Endodermal cell (in vitro differentiated cells): ENCODE measurements at places on chromosomes 6 and 20.

DNA sequence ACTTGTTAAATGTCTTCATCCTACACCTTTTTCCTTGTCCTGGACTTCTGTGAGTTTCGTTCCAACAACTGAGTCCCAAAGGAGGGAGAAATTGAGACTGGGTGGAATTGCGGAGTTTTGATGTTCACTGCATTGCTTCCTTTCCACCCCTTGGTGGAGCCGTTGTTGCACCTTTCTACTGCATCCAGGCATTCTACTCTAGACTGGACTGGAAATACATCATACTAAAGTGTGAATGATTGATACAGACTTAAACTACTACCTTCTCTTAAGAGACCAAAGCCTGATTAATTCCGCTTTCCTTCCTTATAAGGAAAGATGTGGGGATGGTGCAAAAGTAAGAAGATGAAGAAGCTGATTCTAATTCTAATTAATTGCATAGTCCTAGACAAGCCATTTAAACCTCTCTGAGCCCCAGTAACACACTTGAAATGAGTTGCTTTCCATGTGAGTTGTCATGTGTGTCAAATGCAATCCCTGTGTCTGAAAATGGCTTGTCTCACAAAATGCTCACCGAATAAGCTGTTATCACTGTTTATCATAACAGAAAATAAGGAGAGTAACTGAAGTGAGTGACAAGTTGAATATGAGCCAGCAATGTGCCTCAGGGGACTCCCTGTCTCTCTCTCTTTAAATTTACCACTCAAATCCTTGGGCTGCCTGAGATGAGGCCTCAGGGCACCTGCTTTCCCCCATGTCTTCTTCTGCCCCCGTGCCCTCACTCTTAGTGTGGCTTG lies 338.3 kb upstream of the CHD6 start:
- no peak overlapping the region for H3K4me3 ChIP-seq
- peak; percentile 53 for DNase-seq
- H3K36me3 ChIP-seq: no peaks in the 10 kb centered on the region
- H3K4me1 ChIP-seq: no peaks in the 10 kb centered on the region
- no peaks in the 10 kb centered on the region for H3K27me3 ChIP-seq

GRCh38 chr6:107244082-107244741 lies 128.9 kb upstream of the BEND3 start:
- DNase-seq: no peak
- no peaks in the 10 kb centered on the region for H3K4me1 ChIP-seq
- H3K4me3 ChIP-seq: no peak overlapping the region
- no peak overlapping the region for H3K27ac ChIP-seq
- no peaks in the 10 kb centered on the region for H3K27me3 ChIP-seq

DNA sequence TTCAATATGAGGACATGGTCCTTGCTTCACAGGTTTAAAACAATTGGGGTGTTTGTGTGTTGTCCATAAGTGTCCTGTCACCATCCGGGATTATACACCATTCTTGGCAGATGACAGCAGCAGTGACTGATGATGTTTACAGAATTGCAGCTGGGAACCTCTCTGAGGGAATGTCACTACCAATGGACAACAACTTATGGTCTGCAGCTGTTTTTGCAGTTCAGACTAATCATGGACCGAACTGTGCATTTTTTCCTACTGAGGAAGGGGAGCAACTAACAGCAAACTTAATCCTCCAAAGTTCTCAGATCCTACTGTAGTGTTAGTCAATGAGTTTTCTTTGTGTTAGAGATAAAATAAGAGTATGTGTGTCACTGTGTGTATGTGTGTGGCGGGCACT lies 26.0 kb downstream of the FAM229B start:
- no peak overlapping the region for H3K4me3 ChIP-seq
- DNase-seq: no peak
- H3K27me3 ChIP-seq: no peaks in the 10 kb centered on the region
- H3K27ac ChIP-seq: no peak overlapping the region
- H3K36me3 ChIP-seq: no peaks in the 10 kb centered on the region

- H3K27ac ChIP-seq: no peak overlapping the region
- H3K27me3 ChIP-seq: no peaks in the 10 kb centered on the region
- DNase-seq: no peak
- H3K36me3 ChIP-seq: no peaks in the 10 kb centered on the region
- H3K4me1 ChIP-seq: no peaks in the 10 kb centered on the region
Measured at GRCh38 chr6:105676857-105677256, 274.0 kb upstream of the PREP start.

GRCh38 chr6:21965953-21966539 lies 330.8 kb downstream of the PRL start:
- no peak overlapping the region for H3K27ac ChIP-seq
- peaks cover 5% of the 10 kb centered on the region for H3K36me3 ChIP-seq
- H3K4me3 ChIP-seq: no peak overlapping the region
- H3K27me3 ChIP-seq: no peaks in the 10 kb centered on the region
- H3K4me1 ChIP-seq: no peaks in the 10 kb centered on the region

DNA sequence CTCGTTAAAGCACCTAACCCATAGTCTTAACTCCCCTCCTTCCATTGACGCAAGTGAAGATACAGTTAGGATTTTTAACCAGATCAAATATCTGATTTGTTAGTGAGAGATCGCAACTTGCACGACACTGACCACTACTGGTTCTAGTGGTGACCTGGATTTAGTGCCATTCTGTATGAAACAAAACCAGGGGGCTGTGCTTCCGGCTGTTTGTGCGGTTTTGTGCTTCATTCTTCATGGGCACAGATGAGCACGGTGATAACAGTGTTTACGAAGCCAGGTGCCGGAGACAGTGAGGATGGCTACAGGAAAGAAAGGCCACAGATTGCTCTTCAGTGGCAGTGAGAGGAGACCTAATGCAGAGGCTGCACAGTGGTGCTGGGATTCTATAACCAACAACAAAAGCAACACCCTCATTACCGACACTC lies 75.5 kb downstream of the NOL4L start:
- H3K27ac ChIP-seq: no peak overlapping the region
- H3K4me1 ChIP-seq: peaks cover 6% of the 10 kb centered on the region
- no peak overlapping the region for H3K4me3 ChIP-seq
- DNase-seq: peak; percentile 51

- H3K4me1 ChIP-seq: peaks cover 20% of the 10 kb centered on the region
- H3K4me3 ChIP-seq: peak within 1 kb of the TSS; percentile 89
- DNase-seq: peak; percentile 88
- H3K36me3 ChIP-seq: peaks cover 31% of the 10 kb centered on the region
- H3K27me3 ChIP-seq: no peaks in the 10 kb centered on the region
Measured at GRCh38 chr20:36541227-36541767, at the start of gene MYL9. MYL9 (plus strand) TSS chr20:36541519; CDS start chr20:36544885, 3,366 bp downstream.

- H3K27ac ChIP-seq: no peak overlapping the region
- H3K27me3 ChIP-seq: no peaks in the 10 kb centered on the region
- no peaks in the 10 kb centered on the region for H3K4me1 ChIP-seq
- H3K36me3 ChIP-seq: no peaks in the 10 kb centered on the region
- no peak overlapping the region for H3K4me3 ChIP-seq
Measured at GRCh38 chr6:26019261-26019830, 56.7 kb downstream of the TRIM38 start.

DNA sequence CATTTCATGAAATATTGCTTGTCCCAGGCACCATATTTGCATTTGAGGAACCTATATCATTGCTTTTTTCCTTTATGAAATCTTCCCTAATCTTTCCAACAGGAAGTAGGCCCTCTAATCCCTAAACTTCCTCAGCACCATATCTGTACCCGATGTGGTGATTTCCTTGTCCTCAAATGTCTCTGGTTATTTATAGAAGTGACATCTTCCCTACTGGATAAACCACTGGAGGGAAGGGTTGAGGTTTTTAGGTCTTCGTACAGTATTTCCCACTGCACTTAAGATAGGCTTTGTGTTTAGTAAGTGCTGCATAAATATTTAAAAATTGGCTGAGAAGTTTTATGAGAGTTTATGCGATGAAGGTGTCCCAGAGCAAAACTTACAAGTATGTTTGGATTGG lies 54.9 kb upstream of the TMEM170B start:
- no peak for DNase-seq
- no peaks in the 10 kb centered on the region for H3K27me3 ChIP-seq
- H3K27ac ChIP-seq: no peak overlapping the region
- H3K36me3 ChIP-seq: no peaks in the 10 kb centered on the region
- peaks cover 5% of the 10 kb centered on the region for H3K4me1 ChIP-seq
- no peak overlapping the region for H3K4me3 ChIP-seq

- peak; percentile 47 for DNase-seq
- no peak overlapping the region for H3K4me3 ChIP-seq
- H3K36me3 ChIP-seq: no peaks in the 10 kb centered on the region
- H3K4me1 ChIP-seq: peaks cover 24% of the 10 kb centered on the region
Measured at GRCh38 chr6:81894788-81895271, 142.3 kb upstream of the TENT5A start.

DNA sequence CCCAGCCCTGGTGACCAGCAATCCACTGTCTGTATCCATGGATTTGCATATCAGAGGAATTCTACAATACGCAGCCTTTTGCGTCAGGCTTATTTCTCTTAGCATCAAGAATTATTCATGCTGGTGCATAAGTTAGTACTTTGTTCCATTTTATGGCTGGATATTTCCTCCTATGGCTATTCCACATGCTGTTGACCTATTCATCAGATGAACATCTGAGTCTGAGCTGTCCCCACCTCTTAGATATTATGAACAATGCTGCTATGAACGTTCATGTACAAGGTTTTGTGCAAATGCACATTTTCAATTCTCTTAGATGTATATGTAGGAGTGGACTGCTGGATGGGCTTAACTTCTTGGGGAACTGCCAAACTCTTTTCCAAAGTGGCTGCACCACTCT lies 79.0 kb upstream of the CST7 start:
- no peak overlapping the region for H3K27ac ChIP-seq
- no peak overlapping the region for H3K4me3 ChIP-seq
- DNase-seq: no peak
- no peaks in the 10 kb centered on the region for H3K4me1 ChIP-seq

GRCh38 chr6:129673748-129674147 lies 36.2 kb downstream of the ARHGAP18 start:
- no peak overlapping the region for H3K27ac ChIP-seq
- no peaks in the 10 kb centered on the region for H3K27me3 ChIP-seq
- no peaks in the 10 kb centered on the region for H3K36me3 ChIP-seq
- no peak overlapping the region for H3K4me3 ChIP-seq
- H3K4me1 ChIP-seq: no peaks in the 10 kb centered on the region

DNA sequence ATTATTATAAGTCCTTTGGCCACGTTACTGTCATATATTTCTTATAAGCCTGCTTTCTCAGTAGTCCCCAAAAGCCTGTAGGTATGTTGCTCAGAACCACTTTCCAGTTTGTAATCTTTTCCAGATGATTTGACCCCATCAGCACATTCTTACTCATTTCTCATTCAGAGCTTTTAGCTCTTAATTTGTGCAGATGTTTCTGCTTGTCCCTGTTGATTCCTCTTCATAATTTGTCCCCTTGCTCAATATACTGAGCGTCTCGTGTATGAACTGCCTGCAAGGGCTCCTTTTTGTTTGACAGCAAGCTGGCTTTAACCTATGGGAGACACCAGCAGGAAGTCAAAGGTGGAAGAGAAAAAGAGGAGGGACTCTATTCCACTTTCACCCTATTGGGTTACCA lies 733.8 kb upstream of the GJE1 start:
- H3K4me1 ChIP-seq: no peaks in the 10 kb centered on the region
- DNase-seq: no peak
- H3K27me3 ChIP-seq: no peaks in the 10 kb centered on the region

GRCh38 chr6:52368002-52368401 lies 6.1 kb downstream of the PAQR8 start:
- H3K4me1 ChIP-seq: no peaks in the 10 kb centered on the region
- peaks cover 14% of the 10 kb centered on the region for H3K27me3 ChIP-seq
- no peak overlapping the region for H3K4me3 ChIP-seq
- H3K27ac ChIP-seq: no peak overlapping the region
- no peaks in the 10 kb centered on the region for H3K36me3 ChIP-seq
- no peak for DNase-seq

GRCh38 chr20:61438285-61438684 lies 186.2 kb downstream of the CDH4 start:
- DNase-seq: no peak
- no peak overlapping the region for H3K4me3 ChIP-seq
- H3K27ac ChIP-seq: peak overlapping the region; percentile 55
- H3K36me3 ChIP-seq: no peaks in the 10 kb centered on the region
- no peaks in the 10 kb centered on the region for H3K27me3 ChIP-seq
- H3K4me1 ChIP-seq: peaks cover 25% of the 10 kb centered on the region

DNA sequence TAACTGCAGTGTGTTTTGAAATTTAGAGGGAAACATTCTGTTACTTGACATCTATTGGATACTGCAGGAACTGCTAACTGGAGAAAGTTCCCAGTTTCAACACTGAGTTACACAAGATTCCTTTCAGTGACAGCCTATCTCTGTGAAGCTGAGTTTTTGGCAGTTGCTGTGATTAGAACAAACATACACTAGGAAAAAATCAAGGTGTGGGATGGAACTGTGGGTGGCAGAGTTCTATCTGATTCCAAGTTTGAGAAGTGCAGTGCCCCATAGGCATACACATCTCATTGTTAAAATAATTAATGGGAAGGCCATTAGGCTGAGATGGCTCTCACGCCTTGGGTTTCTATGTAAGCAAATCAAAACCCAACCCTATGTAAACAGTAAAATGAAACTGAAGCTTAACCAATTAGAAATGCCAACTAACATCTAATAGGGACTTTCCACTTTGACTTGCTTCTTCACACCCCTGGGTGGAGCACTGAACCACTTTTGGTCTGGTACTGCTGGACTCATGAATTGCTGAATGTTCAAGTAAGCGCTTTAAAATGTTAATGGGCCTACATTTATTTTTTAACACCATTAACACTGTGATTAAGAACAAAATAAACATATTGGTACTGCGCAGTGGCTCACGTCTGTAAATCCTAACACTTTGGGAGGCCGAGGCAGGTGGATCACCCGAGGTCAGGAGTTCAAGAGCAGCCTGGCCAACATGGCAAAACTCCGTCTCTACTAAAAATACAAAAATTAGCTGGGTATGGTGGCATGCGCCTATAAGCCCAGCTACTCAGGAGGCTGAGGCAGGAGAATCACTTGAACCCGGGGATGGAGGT lies 55.2 kb upstream of the TBC1D7 start:
- no peaks in the 10 kb centered on the region for H3K27me3 ChIP-seq
- no peak overlapping the region for H3K27ac ChIP-seq
- H3K4me3 ChIP-seq: no peak overlapping the region
- DNase-seq: no peak

GRCh38 chr6:28567506-28567905 lies 41.8 kb downstream of the GPX5 start:
- no peak overlapping the region for H3K27ac ChIP-seq
- no peaks in the 10 kb centered on the region for H3K36me3 ChIP-seq
- DNase-seq: no peak
- peaks cover 10% of the 10 kb centered on the region for H3K27me3 ChIP-seq
- no peak overlapping the region for H3K4me3 ChIP-seq

DNA sequence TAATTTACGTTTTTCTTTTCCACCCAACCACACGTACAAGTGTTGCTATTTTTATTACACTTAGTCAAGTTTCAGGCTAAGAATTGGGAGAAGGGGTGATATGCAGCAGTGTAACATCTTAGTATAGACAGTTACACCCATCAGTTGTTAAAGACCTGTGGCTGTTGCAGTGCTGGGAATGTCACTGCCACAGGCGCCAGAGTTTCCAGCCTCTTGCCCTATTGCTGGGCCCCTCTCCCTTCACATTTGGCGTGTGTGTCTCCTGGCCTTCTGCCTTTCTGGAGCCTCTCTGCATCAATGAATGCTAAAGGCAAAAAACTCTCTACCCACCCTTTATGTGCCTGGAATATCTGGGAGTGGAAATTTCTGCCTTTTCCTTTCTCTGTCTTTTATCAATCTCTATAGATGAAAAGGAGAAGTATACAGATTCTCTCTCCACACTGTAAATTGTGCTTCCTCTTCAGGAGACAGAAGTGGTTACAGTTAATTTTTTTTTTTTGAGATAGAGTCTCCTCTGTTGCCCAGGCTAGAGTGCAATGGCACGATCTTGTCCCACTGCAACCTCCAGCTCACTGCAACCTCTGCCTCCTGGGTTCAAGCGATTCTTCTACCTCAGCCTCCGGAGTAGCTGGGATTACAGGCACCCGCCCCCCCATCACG lies 73.0 kb downstream of the TIAM2 start:
- no peak overlapping the region for H3K4me3 ChIP-seq
- H3K27ac ChIP-seq: no peak overlapping the region
- no peaks in the 10 kb centered on the region for H3K36me3 ChIP-seq
- DNase-seq: no peak
